ENCODE measurements at places on chromosomes 6 and 20.

GRCh38 chr20:58595167-58595566 is 55.9 kb upstream of the STX16 start:
- no peak for DNase-seq

- no peak for DNase-seq
Measured at GRCh38 chr20:5865604-5866003, 84.7 kb downstream of the TRMT6 start.

DNA sequence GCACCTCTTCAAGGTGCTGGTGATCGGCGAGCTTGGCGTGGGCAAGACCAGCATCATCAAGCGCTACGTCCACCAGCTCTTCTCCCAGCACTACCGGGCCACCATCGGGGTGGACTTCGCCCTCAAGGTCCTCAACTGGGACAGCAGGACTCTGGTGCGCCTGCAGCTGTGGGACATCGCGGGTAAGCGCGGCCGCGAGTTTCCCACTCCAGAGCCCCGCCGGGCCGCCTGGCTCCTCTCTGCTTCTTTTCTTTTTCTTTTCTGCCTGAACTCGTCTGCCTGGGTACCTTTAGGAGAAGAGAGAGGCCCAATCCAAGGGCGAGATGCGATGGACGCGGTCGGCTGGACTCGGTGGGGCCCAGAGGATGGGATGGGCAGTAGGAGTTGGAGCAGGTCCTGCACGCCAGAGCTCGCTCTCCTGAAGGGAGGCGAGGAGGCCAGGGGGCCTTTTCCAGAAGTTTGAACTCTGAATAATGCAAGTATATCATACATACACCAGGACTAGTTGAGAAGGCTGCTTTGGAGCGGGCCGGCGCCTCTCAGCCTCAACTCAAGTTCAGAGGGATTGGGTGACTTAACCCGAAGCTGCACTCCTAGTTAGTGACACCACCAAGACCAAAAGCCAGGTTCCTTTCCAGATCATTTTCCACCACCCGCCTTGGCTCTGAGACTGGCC is 445 bp downstream of the RAB32 start:
- peak; percentile 43 for DNase-seq

DNA sequence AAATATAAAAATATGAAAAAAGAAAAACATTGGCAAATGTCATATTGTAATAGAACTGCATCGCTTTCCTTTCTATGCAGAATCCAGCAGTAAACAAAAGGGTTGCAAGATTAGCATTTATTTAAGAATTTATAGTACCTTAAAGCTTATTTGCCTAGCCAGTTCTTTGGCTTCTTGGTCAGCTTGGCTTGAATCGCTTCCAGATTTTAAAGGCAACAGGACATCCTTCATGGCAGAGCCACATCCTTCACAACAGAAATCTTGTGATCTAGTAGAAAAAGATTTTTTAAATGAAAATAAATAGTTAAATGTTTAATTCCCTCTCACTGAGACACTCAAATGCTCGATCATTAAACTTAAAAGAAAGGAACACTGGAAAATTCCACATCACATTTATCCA is 17.4 kb downstream of the UBE2J1 start:
- no peak for DNase-seq

DNA sequence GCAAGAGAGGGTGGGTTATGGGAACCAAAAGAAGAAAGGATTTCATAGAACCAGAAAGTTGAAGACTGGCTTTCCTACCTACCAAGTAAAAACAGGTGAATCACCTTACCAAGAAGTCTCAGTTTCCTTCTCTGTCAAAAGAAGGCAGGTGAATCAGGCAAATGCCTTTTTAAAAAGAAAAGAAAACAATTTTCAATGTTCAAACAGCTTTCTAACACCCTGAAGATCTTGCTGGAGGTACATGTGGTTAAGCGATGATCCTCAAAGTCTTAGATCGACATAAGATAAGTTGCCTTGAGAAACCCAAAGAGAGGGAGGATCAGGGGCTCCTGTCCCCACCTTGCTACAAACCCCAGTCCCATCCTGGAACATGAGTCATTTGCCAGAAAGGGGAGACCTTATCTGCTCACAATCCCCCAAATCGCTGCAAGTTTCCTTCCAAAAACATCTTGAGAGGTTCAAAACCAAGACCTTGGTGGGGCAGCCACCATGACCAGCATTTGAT is 71.6 kb downstream of the NFATC2 start:
- DNase-seq, result no peak

GRCh38 chr20:2320813-2321658 is 25.2 kb downstream of the TGM3 start:
- DNase-seq, result no peak

DNA sequence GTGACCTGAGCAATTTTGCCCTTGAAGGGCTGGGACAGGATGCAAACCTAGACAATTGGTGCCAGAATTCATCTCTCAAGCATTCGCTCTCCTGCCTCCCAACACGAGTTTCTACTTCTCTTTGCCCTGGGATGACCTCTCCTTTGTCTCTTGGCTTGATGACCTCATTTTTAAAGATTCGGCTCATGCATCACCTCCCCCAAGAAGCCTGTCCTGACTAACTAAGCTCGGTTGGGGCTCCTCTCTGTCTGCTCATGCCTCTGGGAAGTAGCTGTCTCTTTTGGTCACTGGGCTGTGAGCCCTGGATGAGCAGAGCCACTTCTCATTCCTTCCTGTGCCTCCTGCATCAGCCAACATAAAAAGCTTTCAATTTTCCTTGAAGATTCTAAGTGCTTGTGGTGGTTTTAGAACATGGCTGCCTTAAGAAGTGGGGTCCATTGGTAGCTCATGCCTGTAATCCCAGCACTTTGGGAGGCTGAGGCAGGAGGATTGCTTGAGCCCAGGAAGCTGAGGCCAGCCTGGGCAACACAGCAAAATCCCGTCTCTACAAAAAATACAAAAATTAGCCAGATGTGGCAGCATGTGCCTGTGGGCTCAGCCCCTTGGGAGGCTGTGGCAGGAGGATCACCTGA is 11.1 kb upstream of the TCF15 start:
- no peak for DNase-seq

DNA sequence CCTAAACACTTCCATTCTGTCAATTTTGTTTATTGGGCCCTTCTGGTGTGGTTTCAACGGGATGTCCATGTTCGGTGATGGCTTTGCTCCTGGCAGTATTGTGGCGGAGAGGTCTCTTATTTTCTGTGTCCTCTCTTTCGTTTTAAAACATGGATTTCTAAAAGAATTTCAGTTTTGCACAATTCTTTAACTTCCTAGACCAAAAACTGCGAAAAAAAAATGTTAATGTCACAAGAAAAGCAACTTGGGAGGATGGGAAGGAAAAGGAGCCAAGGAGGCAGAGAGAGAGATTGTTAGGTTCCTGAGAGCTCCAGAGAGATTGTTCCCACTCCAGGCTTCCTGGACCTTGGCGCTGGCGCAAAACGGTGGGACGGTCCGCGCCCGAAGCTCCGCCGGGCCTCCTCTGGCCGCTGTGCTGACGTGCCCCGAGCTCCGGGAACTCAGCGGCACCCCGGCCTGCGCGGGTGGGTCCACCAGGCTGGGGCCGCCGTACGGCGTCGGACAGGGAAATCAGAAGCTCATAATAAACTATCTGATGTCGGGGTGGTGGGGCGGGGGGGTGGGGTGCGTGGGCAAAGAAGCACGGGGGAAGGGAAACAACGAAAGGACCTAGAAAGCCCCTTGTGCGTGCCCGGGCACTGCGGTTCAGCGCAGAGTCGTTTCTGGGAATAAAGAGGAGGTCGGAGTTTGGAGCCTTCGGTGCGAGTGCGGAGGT is 951 bp upstream of the OLIG3 start:
- no peak for DNase-seq

GRCh38 chr6:149363154-149363553 is 36.9 kb upstream of the SUMO4 start:
- DNase-seq, result no peak

DNA sequence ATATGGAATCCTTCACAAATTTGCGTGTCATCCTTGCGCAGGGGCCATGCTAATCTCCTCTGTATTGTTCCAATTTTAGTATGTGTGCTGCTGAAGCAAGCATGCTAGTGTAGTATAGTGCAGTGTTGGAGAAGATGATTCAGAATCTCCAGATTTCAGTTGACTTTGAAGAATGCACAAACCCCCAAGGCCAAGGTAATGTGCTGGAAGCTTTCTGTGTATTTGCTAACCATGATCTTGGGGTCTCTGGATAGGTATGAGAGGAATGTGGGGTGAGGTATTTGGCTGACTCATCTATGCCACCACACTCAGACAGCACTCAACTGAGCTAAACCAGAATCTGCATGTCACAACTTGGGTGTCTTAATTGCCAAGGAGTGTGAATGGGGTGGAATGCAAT is 42.6 kb upstream of the DEK start:
- DNase-seq, result peak; percentile 9

DNA sequence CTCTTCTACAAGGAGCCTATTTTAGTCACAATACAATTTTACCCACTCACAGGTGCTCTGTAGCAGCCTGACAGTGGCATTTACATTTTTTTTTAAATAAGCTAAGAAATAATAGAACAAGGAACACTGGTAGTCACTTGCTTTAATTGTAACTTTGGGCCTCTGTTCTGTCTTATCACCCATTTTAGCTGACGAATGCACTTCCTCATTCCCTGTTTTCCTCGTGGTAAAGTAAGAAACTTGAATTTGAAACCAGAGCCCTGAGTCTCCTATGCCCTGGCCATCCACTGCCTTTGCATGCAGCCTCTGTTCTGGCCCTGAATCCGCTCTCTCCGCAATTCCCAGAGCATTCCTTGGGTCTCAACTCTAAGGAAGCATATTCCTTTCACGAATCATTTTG is 550.6 kb downstream of the PTPRT start:
- no peak for DNase-seq

GRCh38 chr6:129697788-129698187 is 12.2 kb downstream of the ARHGAP18 start:
- DNase-seq, result no peak

DNA sequence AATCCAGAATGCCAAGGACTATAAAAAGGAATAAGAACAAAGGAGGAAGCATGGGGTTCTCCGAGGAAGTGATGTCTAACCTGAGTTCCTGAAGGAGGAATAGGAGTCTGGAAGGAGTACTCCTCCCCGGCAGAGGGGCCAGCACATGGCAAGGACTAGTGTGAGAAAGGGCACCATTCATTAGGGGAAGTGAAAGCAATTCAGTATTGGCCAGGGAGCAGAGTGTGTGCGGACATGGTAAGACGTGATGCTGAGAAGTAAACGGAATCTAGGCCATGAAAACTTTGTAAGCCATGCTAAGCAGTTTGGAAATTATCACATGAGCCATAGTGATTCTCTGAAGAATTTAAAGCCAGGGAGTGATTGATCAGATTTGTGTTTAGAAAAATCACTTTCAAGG is 218.9 kb upstream of the PRDM1 start:
- DNase-seq, result no peak

DNA sequence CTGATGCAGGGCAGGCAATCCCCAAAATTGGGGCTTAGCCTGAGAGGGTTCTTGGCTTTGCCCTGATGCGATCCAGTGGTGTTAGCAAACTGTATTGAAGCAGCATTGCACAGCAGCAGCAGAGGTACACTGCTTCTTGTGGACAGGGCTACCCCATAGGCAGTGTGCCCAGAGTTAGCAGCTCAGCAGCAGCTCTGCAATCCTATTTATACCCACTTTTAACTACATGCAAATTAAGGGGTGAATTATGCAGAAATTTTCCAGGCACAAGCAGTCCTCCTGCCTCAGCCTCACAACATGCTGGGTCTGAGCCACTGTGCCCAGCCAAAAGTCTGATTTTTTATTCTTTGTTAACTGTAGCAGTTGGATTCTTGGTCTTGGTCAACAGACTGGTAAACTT is 3.8 kb downstream of the C20orf173 start:
- no peak for DNase-seq

DNA sequence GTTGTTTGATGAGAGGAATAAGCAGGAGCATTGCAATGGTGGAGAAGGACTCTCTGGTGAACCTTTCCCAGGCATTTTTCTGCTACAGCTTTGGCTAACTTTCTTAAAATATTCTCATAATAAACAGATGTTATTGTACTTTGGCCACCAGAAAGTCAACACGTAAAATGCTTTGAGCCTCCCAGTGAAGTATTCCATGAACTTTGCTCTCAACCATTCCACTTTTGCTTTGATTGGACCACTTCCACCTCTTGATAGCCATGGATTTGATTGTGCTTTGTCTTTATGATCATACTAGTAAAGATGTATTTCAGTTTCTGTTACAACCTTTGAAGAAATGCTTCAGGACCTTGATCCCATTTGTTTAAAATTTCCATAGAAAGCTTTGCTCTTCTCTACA is 241.1 kb downstream of the TENT5A start:
- DNase-seq, result no peak

DNA sequence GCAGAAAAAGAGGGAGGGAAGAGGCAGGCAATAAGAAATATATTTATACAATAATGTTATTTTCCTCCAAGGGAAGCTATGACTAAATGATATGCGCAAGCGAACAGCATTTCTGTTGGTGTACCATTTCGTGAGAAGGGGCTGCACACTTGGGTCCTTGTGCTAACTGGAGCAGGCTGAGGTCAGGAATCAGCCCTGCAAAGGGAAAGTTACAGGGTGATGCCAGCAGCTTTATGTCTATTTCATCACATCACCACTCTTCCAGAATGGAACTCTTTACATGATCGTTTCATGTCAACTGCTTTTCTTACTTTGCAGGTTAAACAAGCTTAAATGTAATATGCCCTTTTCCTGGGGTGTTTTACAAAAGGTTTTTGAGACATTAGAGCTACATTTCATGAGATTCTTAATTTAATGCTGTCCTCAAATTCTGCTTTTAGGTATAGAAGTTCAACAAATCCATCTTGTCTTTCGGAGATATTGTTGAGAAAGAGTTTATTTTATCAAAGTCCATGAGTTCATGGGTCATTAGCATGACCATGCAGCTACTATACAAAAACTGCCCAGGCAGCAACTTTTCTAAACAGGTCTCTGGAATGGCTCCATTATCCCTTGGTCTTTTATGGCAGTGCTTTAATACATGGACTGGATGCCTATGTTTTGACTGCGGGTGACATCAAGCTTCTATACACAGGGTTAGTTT is 443.8 kb downstream of the TENT5A start:
- DNase-seq, result no peak

DNA sequence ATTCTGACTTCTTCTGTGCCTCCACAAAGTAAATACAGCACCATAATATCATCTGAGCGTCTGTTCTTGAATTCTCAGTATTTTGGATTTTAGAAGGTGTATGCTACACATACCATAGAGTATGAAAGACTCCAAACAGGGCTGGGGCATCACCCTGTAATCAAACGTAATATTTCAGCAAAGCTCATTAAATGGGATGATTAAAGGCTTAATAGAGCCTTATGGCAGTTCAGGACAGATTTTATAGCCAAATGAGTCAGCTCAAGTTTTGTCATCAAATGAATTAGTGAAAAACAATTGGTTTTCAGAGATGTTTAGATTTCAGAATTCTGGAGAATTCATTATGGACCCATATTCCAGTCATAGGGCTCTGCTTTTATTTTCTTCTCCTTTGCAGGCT is 68.9 kb downstream of the TULP4 start:
- DNase-seq, result no peak
